Endodermal cell (in vitro differentiated cells): ENCODE measurements at places on chromosomes 12 and 14. TPM values are rescaled to one million over a fixed set of nuclear protein-coding genes. Genes with fewer than 3 reads are reported as not detected.

DNA sequence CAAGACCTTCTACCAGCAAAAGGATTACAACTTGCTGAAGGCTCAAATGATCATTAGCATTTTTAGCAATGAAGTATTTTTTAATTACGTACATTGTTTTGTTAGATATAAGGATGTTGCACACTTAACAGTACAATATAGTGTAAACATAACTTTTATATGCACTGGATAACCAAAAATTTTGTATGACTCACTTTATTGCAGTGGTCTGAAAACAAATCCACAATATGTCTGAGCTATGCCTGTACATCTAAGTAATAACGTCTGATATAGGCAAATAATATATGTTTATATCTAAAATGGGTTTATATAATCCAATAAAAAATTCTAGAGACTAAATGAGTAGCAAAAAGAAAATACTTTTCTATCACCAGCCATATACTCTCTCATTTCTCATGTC lies 10.6 kb downstream of the ANKS1B start:
- no peaks in the 10 kb centered on the region for H3K27me3 ChIP-seq
- peaks cover 1% of the 10 kb centered on the region for H3K4me1 ChIP-seq
- H3K27ac ChIP-seq, result no peak overlapping the region

- no peak for DNase-seq
- H3K27ac ChIP-seq, result no peak overlapping the region
- H3K4me3 ChIP-seq, result no peak overlapping the region
- no peaks in the 10 kb centered on the region for H3K27me3 ChIP-seq
- no peaks in the 10 kb centered on the region for H3K4me1 ChIP-seq
- H3K36me3 ChIP-seq, result no peaks in the 10 kb centered on the region
These were observed 5.2 kb downstream of the OR4E1 start for GRCh38 chr14:21668377-21668776.

GRCh38 chr12:6396031-6396430 lies 12.1 kb downstream of the LTBR start:
- H3K27ac ChIP-seq, result no peak overlapping the region
- no peaks in the 10 kb centered on the region for H3K36me3 ChIP-seq
- DNase-seq, result no peak
- H3K27me3 ChIP-seq, result no peaks in the 10 kb centered on the region

DNA sequence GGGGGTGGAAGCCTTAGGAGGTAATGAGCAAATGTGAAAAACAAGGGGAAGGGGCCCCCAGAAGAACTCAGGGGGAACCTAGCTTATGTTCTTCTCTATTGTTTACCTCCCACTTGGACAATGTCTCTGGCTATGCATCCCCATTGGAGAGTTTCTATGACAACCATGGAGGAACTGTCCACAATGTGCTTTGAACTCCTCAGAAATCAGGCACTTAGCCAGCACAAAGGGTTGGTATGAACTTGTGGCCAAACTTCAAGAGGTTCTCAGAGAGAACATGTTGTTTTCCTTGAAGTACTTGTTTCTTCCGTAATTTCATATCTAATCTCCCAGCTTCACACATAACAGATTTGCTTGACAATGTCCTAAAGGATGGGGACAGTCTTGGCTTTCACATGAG lies 202.8 kb upstream of the PELI2 start:
- DNase-seq, result no peak
- H3K4me1 ChIP-seq, result no peaks in the 10 kb centered on the region
- H3K27ac ChIP-seq, result no peak overlapping the region

DNA sequence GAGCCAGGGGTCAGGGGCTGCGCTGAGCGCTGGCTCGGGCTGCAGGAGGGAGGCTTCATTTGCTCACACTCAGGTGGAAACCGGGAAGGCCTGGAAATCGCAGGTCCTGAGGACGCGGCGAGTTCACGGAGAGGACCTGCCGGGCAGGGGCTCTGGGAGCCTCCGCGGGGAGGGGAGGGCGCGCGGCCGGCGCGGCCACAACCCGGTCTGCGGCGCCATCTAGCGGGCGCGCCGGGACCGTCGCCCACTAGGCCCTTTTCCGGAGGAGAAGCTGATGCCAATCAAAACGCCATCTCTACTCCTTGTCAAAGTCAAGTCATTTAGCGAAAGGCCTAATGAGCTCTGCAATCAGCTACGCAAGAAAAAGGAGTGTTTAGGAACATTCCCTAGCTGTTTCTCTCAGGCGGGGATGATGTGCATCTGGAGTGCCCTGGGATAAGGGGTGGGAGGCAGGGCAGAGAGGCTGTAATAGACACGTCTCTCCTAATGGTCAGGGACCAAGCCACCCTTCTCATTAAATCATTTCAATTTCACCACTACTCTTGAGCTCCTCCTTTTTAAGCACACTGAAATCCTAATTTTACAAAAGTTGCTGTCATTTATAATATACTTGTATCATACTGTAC lies 885.8 kb upstream of the TMEM132C start:
- no peaks in the 10 kb centered on the region for H3K36me3 ChIP-seq
- no peak overlapping the region for H3K27ac ChIP-seq
- DNase-seq, result peak; percentile 95

- no peak overlapping the region for H3K27ac ChIP-seq
- H3K4me3 ChIP-seq, result no peak overlapping the region
- H3K4me1 ChIP-seq, result no peaks in the 10 kb centered on the region
- no peak for DNase-seq
- no peaks in the 10 kb centered on the region for H3K27me3 ChIP-seq
- H3K36me3 ChIP-seq, result peaks cover 79% of the 10 kb centered on the region
These were observed 61.0 kb upstream of the DNM1L start for GRCh38 chr12:32618115-32618514.

DNA sequence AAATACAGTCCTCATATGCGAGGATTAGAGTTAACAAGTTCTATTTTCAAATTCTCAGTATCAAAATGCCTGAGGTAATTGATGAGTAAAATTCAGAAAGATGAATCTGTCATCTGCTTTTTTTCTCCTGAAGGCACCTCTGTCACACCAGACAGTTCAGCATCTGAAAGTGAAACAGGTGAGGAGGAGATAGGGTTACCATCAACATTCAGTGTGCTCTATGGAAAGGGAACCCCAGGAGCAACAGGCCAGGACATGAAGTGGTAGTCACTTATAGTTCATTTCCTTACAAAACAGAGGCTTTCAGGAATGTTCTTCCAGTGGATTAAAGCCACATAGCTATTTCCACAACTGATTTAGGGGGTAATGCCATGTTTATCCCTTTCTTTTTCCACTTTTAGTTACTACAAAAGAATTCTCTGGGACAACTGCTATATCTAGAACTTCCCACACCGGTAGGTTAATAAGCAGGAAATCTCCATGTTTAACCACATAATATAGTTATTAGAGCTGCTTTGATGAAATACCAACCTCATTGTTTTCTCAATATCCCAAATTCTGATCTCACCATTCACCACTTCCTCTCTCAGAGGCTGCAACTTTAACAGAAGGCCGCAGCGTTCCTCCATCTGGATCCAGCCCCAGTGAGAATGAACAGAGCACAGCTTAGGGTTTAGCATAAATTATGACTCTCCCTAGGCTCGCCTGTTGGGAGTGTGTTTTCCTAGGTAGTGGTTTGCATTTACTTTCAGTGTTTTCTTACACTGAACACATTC lies 177.0 kb upstream of the CNTN1 start:
- H3K27me3 ChIP-seq, result no peaks in the 10 kb centered on the region
- H3K27ac ChIP-seq, result no peak overlapping the region
- peaks cover 9% of the 10 kb centered on the region for H3K4me1 ChIP-seq
- H3K36me3 ChIP-seq, result no peaks in the 10 kb centered on the region
- no peak for DNase-seq
- H3K4me3 ChIP-seq, result no peak overlapping the region

- H3K36me3 ChIP-seq, result no peaks in the 10 kb centered on the region
- no peaks in the 10 kb centered on the region for H3K27me3 ChIP-seq
- no peak overlapping the region for H3K27ac ChIP-seq
- H3K4me3 ChIP-seq, result no peak overlapping the region
- no peaks in the 10 kb centered on the region for H3K4me1 ChIP-seq
- no peak for DNase-seq
These were observed 241.4 kb downstream of the PHLDA1 start for GRCh38 chr12:75790219-75790618.

DNA sequence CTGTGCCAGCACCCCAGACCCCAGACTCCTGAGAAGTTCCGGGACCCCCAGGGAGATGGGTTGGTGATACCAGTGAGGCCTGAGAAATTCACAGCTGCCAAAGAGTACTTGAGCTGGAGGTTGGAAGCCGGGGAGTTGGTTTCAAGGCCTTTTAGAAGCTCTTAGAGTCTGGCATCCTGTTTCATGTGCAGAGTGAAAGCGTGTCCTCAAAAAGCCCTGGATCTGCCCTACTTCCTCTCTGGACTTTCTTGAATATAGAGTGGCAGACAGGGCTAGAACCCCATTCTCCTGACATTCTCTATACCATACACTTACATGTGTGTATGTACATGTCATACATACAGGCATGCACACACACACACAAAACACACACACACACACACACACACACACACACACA lies 31.3 kb upstream of the PPM1A start:
- no peak for DNase-seq
- H3K4me1 ChIP-seq, result no peaks in the 10 kb centered on the region
- H3K36me3 ChIP-seq, result no peaks in the 10 kb centered on the region
- no peaks in the 10 kb centered on the region for H3K27me3 ChIP-seq
- H3K27ac ChIP-seq, result no peak overlapping the region

DNA sequence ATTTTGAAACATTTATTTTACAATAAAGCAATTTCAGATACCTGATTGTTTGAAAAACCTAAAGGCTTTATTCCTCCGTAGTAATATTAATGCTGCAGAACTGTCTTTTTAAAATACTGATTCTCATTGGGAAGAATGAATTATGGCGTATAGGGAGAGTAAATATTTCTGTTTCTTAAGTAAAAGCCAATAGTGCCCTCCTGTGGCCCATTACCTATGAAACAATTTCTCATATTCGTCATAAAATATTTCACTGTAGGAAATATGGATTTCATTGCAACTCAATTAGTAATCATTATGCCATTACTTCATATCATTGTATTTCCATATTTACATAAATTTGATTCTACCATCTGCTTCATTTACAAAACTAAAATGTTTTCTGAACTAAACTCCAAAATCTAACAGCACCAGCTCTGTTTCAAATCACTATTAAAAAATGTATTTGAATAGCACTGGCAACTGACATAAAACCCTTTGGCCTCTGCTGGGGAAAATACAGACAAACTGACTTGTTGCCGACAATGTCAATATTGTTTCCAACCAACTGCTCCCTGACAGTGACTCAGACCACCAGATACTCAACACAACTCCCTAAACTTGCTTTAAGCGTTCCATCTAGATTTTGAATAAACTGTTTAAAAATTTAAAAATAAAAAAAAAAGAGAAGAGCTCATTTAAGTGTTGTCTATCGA lies 290.3 kb downstream of the NAV3 start:
- no peak overlapping the region for H3K27ac ChIP-seq
- H3K4me1 ChIP-seq, result no peaks in the 10 kb centered on the region
- no peaks in the 10 kb centered on the region for H3K36me3 ChIP-seq
- no peak for DNase-seq

GRCh38 chr12:54460317-54460923 lies 13.0 kb downstream of the GTSF1 start:
- H3K27ac ChIP-seq, result no peak overlapping the region
- no peaks in the 10 kb centered on the region for H3K4me1 ChIP-seq
- H3K36me3 ChIP-seq, result no peaks in the 10 kb centered on the region
- H3K27me3 ChIP-seq, result peaks cover 55% of the 10 kb centered on the region
- DNase-seq, result no peak
- H3K4me3 ChIP-seq, result no peak overlapping the region

DNA sequence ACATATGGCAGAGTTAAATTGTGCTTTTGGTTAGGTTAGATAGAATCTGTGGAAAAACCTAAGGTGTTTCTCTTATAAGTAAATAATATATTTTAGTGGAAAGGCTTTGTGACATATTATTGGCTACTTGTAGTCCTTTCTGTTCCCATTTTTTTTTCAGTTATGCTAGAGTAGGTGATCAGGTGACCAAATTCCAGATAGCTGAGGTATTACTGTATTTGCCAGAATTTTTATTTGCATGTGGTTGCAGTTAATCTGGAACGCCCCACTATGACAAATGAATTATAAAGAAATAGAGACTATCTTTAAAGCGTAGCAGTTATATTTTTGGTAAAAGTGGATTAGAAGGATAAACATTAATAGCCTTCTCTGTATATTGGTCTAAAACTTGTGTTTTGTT lies 52.0 kb downstream of the ARHGAP5 start:
- DNase-seq, result no peak
- no peak overlapping the region for H3K27ac ChIP-seq
- no peaks in the 10 kb centered on the region for H3K4me1 ChIP-seq
- peaks cover 66% of the 10 kb centered on the region for H3K36me3 ChIP-seq
- H3K4me3 ChIP-seq, result peak overlapping the region; percentile 70
- no peaks in the 10 kb centered on the region for H3K27me3 ChIP-seq

DNA sequence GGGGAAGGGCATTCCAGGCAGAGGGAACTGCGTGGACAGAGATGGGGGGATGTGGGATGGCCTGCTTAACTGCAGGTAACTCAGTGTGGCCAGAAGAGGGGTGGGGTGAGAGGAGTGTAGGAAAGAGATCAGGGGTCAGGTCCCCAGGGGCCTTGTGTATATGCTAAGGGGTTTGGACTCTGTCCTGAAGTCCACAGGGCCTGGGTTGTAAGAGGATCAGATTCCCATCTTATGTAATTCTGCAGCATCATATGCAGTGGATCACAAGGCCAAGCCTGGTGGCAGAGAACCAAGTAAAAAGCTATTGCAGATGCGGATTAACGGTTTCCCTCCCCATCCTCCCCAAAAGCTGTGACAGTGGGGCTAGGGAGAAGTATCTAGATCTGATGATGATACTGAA lies 8.7 kb downstream of the TCTN1 start:
- H3K36me3 ChIP-seq, result no peaks in the 10 kb centered on the region
- no peaks in the 10 kb centered on the region for H3K27me3 ChIP-seq
- no peak overlapping the region for H3K4me3 ChIP-seq
- H3K4me1 ChIP-seq, result no peaks in the 10 kb centered on the region

DNA sequence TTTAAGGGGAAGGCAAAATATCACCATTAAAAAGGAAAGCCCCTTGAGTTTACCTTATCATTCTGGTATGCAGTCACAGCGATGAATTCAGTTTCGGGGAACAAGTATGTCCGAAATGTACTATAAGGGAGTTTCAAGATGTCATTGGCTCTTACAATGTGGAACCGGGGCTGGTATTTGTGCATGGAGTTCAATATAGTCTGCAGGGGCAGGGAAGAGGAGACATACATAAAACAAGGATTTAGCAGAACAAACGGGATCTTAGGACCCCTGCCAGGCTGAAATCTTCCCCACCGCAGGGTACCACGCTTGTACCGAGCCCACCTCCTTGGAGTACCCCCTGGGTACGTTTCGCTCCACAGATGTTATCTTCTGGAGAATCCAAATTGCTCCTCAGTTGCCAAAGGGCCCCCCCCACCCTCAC lies 4.5 kb downstream of the TBX3 start:
- H3K36me3 ChIP-seq, result peaks cover 44% of the 10 kb centered on the region
- H3K27ac ChIP-seq, result no peak overlapping the region

GRCh38 chr12:6735448-6736191 lies 11.8 kb downstream of the COPS7A start:
- H3K4me1 ChIP-seq, result no peaks in the 10 kb centered on the region
- peaks cover 8% of the 10 kb centered on the region for H3K36me3 ChIP-seq
- peak; percentile 86 for DNase-seq
- H3K27ac ChIP-seq, result no peak overlapping the region
- H3K27me3 ChIP-seq, result no peaks in the 10 kb centered on the region

CLEC1A gene
- not detected in 2 replicates for total RNA-seq

LRRC9 gene
- 2.7 and 3.0 TPM in 2 replicates for total RNA-seq

ABCC9 gene
- 0.22 to 0.42 TPM (median 0.38 TPM) in 3 replicates for total RNA-seq

MYH7 gene
- total RNA-seq, result not detected in 2 replicates

FAM181A gene
- total RNA-seq, result not detected in 2 replicates

SELPLG gene
- 0.13 and 0.14 TPM in 2 replicates for total RNA-seq

TAS2R10 gene
- total RNA-seq, result 0.88 to 1.2 TPM in 2 of 3 replicates, not detected in the other

HOXC12 gene
- not detected in 3 replicates for total RNA-seq

TAS2R42 gene
- not detected in 3 replicates for total RNA-seq

GEMIN2 gene
- 35.2 and 35.6 TPM in 2 replicates for total RNA-seq
